ENCODE measurements at places on chromosomes 6 and 20. TPM values are rescaled to one million over a fixed set of nuclear protein-coding genes. Genes with fewer than 3 reads are reported as not detected.

GRCh38 chr6:53048431-53049195 is 16.6 kb upstream of the FBXO9 start:
- no peak for DNase-seq

DNA sequence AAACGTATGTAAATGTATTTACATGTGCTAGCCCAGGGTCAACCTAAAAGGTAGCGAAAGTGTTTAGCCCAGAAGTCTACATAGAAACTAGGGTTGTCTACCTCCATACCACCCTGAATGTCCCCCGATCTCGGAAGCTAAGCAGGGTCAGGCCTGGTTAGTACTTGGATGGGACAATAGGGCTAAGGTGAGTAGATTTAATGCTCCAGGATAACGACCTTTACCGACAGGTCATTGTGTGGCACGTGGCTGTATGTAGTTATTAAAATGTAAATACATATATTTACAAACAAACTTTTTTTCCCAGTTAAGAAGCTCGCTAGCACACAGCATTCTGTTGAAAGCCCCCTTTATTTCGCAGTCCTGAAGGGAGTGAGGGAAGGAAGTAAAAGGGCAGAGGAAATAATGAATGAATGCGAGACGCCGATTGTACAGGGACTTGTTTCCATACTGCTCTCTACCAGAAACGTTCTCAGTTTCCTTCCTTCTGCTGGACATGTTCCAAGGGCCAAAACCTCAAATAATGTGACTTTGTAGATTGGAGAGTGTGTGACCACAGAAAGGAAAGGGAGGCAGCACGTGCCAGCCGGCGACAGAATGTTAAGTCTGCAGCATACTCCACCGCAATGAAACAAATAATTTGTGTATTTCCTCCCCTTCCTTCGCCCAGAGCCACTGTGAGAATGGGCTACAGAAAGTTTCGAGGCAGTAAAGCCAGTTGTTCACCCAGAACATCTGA is 612 bp downstream of the ADAT2 start:
- DNase-seq: peak; percentile 36

DNA sequence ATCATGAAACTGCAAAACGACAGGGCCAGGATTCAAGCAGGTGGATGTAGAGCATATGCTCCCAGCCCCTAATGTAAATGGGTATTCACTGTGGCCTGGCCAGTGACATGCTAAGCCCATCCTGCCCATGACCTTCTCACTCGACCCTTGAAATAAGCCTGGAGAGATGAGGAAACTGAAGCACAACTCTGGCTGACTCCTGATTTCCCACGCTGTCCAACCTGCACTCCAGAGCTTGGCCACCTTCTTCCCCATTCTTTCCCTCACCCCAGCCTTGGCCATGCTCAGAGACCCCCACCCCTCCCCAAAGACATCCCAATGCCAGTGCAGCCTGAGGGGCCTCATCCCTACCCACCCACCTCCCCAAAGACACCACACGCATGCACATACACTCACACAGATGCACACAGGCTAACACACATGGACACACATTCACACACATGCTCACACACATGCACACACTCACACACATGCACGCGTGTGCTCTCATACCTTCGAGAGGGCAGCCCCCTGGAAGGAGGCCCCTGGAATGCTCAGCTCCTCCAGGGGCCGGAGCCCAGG is 12.4 kb downstream of the TFEB start:
- DNase-seq: no peak

- no peak for DNase-seq
These were observed 290.0 kb downstream of the PACRG start for GRCh38 chr6:163017801-163018200.

- no peak for DNase-seq
These were observed 11.3 kb downstream of the SERPINB6 start for GRCh38 chr6:2959909-2960719.

DNA sequence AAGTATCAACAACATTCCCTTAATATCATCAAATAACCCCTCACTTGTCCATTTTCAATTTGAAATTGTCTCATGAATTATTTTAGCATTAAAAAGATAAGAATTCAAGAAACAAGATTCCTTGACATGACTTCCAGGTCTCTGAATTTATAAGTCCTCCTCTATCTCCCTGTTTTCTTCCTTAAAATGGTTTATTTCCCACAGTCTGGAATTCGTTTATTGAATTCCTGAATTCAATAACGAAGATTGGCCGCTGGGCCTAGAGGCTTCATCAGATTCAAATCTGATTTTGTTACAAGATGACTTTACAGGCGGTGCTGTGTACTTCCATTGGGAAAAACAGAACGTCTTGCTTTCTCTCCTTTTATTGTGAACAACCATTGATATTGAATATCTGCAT is 48.9 kb upstream of the NELFCD start:
- DNase-seq: no peak

- no peak for DNase-seq
These were observed 46.4 kb upstream of the SLC35B3 start for GRCh38 chr6:8481727-8482126.

DNA sequence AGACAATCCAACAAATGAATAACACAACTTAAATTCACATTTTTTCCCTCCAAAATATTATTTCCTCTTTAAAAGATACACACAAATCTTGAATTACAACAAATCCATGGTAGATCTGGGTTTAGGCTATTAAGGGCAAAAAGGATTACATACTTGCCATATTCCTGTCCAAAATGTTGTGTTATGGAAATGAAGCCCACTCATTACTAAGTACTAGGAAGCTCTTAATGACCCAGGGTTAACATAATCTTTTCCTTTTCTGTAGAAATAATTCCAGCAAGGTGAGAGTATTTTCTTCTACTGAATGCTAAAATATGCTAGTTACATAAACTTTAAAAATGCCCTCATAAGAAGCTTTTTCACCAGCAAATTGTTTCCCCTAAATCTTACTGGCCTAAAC is 1.6 kb downstream of the SHPRH start:
- no peak for DNase-seq

- DNase-seq: no peak
These were observed 900.5 kb downstream of the C6orf118 start for GRCh38 chr6:164408868-164409267.

DNA sequence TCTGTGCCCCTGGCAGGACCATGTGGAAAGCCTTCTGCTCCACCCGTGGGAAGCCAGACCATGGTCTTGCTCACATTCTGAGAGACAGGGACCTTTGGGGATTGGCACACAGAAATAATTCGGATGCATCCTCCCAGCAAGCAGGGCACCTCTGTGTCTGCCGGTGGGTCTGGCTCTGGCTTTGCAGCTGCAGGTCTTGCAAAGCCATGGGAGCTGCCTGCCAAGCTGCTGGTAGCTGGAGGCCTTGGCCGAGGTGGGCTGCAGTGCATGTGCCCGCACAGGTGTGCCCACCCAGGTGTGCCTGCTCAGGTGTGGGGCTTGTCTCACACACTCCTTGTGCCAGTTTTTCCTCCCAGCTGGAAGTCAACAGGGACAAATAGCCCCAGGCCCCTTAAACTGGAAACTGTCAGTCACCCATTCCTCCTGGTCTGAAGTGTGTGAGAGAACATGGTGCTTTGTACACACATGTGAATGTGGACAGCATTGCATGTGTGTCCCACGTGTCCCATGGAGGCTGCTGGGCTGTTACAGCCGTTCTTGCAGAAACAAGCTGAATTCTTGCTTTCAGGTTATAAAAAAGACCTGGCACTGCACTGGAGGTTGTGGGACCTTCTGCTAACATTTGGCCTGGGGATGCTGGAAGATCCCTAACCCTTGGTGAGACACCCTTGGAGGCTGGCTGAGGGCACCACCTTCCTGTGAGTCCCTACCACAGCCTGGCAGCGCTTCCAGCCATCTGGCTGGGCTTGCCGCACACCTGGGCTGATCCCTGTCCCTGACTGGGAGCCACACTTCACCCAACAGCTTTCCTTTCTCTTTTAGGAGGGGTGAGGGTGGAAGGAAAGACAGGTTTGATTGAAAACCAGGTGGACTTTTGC is 54.9 kb upstream of the SMOC2 start:
- DNase-seq: no peak

- DNase-seq: no peak
These were observed 91.7 kb downstream of the RNF182 start for GRCh38 chr6:14016432-14016831.

GRCh38 chr20:58407201-58407873 is 18.3 kb downstream of the VAPB start:
- DNase-seq: no peak

GRCh38 chr6:160071805-160072690 is 49.6 kb upstream of the SLC22A1 start:
- DNase-seq: no peak

DNA sequence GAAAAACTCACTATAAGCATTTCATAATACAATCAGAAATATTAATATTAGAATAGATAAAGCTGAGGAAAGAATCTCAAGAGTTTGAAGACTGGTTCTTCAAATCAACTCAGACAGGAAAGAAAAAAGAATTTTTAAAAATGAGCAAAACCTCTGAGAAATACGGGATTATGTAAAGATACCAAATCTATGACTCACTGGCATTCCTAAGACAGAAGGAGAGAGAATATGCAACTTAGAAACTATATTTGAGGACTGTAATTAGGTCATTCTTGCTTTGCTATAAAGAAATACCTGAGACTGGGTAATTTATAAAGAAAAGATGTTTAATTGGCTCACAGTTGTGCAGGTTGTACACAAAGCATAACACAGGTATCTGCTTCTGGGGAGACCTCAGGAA is 665.1 kb downstream of the RNF144B start:
- no peak for DNase-seq

- no peak for DNase-seq
These were observed 20.1 kb downstream of the DHX35 start for GRCh38 chr20:38982291-38982690.

DNA sequence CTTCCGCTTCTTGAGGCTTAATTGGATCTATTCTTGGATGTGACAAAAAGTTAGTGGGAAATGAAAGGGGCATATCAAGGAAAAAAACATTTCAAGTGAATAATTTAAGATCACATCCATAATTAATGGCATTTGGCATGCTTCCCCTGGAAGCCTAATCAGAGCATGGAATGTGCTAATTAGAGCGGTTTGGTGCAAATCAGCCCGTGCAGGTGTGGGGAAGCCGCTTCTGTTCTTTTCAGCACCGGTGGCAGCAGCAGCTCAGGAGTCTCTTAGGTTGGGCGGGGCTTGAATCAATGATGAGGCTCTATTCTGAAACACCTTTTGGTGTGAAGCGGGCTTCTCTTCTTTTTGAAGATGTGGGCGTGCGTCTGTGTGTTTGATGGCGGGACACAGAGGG is 301.2 kb downstream of the LRFN2 start:
- DNase-seq: no peak

- DNase-seq: no peak
These were observed 74.4 kb downstream of the ITCH start for GRCh38 chr20:34437330-34437986.

DNA sequence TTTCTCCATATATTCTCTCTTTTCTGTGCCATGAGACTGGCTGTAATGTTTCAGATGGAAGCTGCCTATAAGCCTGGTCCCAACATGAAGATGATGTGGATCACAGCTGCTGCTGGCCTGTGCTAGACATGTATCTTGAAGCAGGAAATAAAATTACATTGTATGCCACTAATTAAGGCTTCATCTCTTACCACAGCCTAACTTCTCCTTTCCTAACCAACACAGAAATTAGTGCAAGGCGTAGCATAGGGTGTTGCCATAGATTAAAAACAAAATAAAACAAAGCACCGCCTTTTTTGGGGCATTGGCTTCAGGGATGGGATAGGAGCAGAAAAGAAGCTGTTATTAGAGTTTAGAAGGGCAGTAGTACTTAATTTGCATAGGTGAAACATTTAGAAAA is 4.7 kb upstream of the SLC17A4 start:
- DNase-seq: no peak

- no peak for DNase-seq
These were observed 46.4 kb upstream of the FERMT1 start for GRCh38 chr20:6169251-6169650.

- no peak for DNase-seq
These were observed 3.5 kb upstream of the UBE2V1 start for GRCh38 chr20:50116368-50116999.

DNA sequence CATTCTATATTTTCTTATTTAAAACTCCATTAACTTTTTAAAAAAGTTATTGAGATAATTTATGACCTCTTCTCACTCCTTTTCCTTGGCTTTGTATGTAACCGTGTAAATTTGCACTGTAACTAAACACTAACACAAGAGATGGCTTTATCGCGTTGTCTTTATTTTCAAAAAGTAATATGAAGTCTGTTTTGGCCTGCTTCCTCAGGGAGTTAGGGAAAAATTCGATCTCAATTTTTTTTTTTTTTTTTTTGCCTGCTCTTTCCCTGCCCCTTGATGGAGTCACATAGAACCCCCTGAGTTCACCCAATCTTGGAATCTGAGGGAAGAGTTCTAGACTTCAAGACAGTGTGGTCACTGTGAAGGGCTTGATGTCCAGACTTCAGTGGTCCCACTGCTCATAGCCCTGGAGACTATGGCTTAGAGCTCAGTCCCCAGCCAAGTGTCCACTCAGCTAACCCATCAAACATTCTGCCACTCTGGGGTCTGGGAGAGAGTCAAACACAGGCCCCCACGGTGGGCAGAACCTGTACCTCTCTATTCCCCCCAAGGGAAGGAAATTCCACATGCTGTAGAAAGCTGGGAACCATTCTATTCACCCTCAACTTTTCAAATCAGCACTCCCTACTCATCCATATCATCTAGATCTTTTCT is 15.7 kb upstream of the TBC1D22B start:
- DNase-seq: no peak

DNA sequence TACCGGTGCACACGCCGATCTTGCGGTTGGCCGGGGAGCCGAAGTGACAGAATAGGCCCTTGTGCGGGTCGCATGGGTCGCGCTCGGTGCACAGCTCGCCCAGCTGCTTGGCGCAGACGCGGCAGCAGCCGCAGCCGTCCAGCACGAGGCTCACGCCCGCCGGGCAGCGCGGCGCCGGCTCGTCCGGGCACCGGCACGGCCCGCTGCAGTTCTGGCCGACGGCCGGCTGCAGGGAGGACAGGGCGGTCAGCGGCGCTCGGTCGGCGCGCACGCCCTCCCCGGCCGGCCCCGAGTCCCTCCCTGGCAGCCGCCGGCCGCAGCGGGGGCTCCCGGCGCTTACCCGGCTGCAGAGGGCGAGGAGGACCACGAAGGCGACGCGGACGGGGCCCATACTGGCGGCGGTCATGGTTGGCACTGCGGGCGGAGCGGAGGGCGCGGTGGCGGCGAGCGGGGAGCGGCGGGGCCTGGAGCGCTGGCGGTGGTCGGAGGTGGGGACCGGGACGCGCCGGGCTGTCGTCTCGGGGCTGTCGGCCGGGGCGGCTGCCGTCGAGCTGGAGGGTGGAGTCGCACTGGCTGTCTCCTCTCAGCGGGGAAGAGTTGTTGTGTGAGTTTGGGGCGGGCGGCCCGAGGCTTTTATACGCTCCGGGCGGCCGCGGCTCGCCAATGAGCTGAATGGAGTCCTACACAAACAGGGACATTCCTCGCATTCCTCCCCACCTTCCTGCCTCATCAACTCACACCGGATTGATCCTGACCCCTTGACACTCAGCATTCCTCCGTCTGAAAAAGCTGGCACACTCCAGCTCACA is at the start of gene CCN2:
Gene CCN2 (minus strand): TSS at position 606 of the 809 bp plus-strand sequence. CDS start 200 bp downstream, at position 406.
- peak; percentile 62 for DNase-seq

The SLC35D3 gene
- total RNA-seq: not detected

The AGER gene
- total RNA-seq: 1,264 TPM

The PRSS35 gene
- 0.66 TPM for total RNA-seq

The DLK2 gene
- 0.46 TPM for total RNA-seq

The EFCAB8 gene
- 0.10 TPM for total RNA-seq

The GINS1 gene
- under 0.01 TPM for total RNA-seq
